ENCODE measurements at places on chromosomes 16 and 17. TPM values are rescaled to one million over a fixed set of nuclear protein-coding genes. Genes with fewer than 3 reads are reported as not detected.

SCNN1G gene
- not detected for total RNA-seq

DNA sequence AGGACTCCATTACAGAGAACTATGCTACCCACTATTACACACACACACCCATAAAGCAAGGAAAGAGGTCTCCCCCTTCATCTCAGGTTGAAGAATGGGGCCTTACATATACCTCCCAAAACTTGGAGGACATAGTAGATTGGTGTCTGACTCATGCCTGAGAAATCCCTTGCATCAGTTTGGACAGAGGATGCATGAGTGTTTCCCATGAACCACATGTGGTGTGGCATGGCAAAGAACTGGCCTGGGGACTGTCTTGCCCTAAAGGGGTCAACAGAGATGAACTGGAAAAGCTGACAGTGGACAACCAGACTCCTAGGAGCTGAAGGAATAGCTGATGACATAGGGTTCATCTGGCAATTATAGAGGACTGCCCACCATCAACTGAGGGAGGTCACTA lies 54.0 kb downstream of the DYNLRB2 start:
- DNase-seq = no peak
- H3K27me3 ChIP-seq = no peaks in the 10 kb centered on the region
- H3K27ac ChIP-seq = no peak overlapping the region

DNA sequence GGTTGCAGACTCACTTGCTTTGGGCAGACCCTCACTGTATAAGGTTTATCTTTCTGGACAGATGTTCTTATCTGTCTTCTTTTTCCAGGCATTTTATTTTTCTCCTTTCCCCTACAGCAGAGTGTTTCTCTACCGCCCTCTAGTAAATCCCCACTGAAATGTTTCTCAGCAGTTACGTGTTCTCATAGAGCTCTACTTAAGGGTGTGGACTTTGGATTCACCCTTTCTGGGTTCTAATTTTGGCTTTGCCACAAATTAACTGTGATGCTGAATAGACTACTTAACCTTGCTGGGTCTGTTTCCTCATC lies 2.0 kb downstream of the ADAT1 start:
- no peak for DNase-seq
- peaks cover 42% of the 10 kb centered on the region for H3K4me1 ChIP-seq
- peak overlapping the region; percentile 95 for H3K4me3 ChIP-seq

DNA sequence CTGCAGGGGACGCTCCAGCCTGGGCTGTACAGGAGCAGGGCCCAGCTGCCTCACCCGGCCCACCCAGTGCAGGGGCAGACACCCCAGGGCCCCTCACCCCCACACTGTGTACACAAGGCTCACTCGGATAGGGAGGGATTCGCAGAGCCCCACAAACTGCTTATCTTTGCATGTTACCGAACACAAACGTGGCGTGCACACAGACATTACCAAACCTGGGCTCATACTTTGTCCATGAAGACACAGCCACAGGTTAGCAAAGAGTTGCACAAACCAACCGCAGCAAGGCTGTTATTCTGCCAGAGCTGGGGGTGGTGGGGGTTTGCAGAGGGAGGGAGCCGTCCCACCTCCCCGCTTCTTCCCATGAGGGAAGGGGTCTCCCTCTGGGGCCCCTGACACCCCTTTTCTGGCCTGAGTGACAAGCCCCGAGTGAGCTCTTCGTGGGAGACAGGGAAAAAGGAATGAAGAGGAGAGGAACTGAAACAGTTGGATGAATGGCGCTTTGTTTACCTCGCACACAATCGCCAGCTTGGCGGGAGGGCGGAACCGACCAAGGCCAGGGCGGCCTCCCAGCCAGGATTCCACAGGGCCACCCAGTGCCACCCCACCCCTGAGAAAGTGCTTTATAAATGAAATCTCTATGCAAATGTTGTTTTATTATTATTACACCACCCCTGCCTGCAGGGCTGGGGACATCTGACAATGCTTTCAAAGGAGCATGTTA lies 434 bp upstream of the CPSF4L start:
- H3K27me3 ChIP-seq = no peaks in the 10 kb centered on the region
- DNase-seq = no peak
- H3K27ac ChIP-seq = no peak overlapping the region
- H3K4me1 ChIP-seq = no peaks in the 10 kb centered on the region

SLFN12 gene
- total RNA-seq = 5.6 TPM

ITGAL gene
- 83.8 TPM for total RNA-seq

DNA sequence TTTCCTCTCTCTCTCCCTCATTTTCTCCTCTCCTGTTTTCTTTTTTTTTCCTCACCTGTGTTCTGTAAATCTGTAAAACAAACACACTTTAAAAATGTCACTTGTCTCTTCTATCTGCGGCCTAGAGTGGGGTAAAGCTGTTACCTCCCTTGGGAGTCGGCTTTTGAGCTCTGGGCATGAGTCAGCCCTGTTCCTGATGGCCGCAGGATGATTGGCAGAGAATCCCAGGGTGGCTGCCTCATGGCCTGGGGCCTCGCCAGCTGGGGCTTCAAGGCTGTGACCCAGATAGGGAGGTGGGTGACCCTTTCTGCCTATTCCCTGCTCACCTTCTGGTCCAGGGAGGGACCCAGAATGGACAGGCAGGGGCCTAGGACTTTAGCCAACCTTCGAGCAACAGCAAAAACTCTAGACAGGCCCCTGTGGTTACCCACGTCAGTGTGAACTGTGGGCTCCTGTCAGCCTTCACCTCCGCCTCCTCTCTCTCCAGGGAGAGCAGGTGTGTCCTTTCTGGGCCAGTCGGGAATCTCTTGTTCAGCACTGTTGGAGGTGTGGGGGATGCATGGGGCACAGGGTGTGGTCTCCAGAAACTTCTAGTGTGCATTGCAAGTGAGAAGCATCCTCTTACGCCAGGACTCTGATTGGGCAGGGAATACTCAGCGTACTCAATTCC lies 87.4 kb downstream of the RAP1GAP2 start:
- peaks cover 7% of the 10 kb centered on the region for H3K4me1 ChIP-seq
- no peak overlapping the region for H3K4me3 ChIP-seq
- H3K36me3 ChIP-seq = no peaks in the 10 kb centered on the region
- no peak overlapping the region for H3K27ac ChIP-seq
- DNase-seq = no peak
- no peaks in the 10 kb centered on the region for H3K27me3 ChIP-seq

CSH2 gene
- total RNA-seq = not detected

KIF18B gene
- total RNA-seq = 55.4 TPM

GRCh38 chr16:48459167-48459566 lies 74.0 kb upstream of the SIAH1 start:
- peaks cover 24% of the 10 kb centered on the region for H3K27me3 ChIP-seq
- no peak for DNase-seq
- H3K27ac ChIP-seq = no peak overlapping the region
- no peaks in the 10 kb centered on the region for H3K36me3 ChIP-seq
- H3K4me3 ChIP-seq = no peak overlapping the region

GRCh38 chr16:66065925-66066324 lies 300.6 kb upstream of the CDH5 start:
- no peaks in the 10 kb centered on the region for H3K27me3 ChIP-seq
- no peak overlapping the region for H3K4me3 ChIP-seq
- no peak overlapping the region for H3K27ac ChIP-seq
- no peaks in the 10 kb centered on the region for H3K4me1 ChIP-seq
- no peak for DNase-seq

DNA sequence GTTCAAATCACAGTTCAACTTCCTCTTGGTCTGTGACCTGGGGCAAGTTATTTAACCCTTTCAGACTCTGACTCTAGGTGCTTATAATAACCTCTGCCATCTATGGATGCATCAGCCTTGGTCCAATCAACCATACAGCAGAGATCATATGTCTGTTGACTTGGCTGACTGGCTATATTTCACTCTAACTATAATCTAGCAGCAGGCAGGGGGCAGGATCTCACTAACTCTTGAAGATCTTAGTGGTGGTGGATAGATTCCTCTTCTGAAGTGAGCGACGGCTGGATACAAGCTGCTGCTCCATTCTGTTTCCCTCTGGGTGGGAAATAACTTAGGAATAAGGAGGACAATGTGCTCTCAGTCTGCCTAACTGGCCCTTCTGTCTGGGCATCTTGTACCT lies 146.6 kb downstream of the SKAP1 start:
- H3K4me3 ChIP-seq = no peak overlapping the region
- H3K36me3 ChIP-seq = peaks cover 4% of the 10 kb centered on the region
- no peak overlapping the region for H3K27ac ChIP-seq
- H3K4me1 ChIP-seq = peaks cover 16% of the 10 kb centered on the region
- DNase-seq = no peak
- H3K27me3 ChIP-seq = no peaks in the 10 kb centered on the region

DNA sequence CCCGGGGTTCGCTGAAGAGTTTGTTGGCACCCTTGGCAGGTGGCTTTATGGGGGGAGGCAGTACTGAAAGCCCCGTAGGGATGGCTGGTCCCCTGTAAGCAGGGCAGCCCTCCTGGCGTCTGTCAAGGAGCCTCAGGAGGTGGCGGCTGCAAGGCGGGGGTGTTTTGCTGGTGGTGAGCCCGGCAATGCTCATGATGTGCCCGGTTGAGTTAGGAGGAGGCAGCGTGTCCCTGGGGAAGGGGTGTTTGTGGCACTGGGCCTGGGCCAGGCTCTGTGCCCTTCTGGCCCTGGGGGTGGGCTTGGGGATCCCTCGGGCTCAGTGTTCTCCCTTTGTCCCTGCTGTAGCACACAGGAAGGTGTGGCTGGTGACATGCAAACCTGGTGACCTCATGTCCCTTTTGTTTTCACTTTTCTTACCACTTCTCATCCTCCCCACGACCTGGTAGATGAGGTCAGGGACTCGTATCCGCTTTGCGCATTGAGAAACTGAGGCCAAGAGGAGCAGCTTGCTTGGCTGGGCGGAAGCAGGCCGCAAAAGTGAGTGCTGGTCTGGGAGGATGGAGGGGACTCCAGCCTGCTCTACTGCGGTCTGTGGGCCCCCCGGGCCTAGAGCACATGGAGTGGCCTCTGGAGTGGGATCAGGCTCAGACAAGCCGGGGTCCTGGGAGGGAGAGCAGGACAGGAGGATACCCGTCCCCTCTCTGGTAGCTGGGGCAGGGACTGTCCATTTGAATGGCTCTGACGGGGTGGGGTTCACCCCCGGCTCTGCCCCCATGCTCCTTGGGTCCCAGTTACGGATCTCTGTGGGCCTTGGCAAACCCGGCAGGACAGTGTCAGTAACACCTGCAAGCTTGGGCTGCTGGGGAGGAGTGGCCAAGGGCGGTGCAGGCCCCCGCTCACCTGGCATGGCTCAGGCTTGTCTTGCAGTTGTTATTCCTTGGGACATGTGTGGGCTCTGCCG lies 2.2 kb downstream of the SNN start:
- H3K36me3 ChIP-seq = no peaks in the 10 kb centered on the region
- H3K27ac ChIP-seq = peak overlapping the region; percentile 82
- no peaks in the 10 kb centered on the region for H3K27me3 ChIP-seq
- peak; percentile 64 for DNase-seq

XAF1 gene
- 19.0 TPM for total RNA-seq

DNA sequence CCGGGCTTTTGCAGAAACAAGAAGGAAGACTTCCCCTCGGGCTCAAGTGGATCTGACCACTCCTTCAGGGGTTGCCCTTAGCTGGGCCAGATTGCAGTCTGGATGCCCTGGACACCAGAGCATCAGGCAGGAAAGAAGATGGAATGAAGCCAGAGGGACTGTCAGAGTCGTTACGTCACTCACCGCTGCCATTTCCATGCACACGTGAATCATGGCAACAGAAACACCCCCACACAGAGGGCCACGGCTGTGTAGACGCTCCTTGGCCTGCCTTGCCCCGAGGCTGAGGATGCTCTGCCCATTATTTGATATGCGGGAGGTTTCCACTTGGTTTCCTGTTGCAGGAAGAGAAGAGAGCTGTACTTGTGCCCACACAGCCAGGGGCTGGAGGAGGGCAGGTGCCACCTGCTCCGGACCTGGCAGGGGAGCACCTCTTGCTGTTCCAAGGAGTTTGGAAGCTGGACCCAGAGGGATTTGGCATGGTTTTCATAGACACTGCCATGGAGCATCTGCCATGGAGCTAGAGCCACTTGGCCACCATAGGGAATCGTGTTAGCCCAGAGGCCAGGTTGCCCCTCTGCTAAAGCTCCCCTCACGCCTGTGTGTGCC lies 29.4 kb downstream of the RBFOX3 start:
- no peak for DNase-seq
- H3K4me1 ChIP-seq = no peaks in the 10 kb centered on the region
- H3K27ac ChIP-seq = no peak overlapping the region

SLFN11 gene
- total RNA-seq = 46.4 TPM

DNA sequence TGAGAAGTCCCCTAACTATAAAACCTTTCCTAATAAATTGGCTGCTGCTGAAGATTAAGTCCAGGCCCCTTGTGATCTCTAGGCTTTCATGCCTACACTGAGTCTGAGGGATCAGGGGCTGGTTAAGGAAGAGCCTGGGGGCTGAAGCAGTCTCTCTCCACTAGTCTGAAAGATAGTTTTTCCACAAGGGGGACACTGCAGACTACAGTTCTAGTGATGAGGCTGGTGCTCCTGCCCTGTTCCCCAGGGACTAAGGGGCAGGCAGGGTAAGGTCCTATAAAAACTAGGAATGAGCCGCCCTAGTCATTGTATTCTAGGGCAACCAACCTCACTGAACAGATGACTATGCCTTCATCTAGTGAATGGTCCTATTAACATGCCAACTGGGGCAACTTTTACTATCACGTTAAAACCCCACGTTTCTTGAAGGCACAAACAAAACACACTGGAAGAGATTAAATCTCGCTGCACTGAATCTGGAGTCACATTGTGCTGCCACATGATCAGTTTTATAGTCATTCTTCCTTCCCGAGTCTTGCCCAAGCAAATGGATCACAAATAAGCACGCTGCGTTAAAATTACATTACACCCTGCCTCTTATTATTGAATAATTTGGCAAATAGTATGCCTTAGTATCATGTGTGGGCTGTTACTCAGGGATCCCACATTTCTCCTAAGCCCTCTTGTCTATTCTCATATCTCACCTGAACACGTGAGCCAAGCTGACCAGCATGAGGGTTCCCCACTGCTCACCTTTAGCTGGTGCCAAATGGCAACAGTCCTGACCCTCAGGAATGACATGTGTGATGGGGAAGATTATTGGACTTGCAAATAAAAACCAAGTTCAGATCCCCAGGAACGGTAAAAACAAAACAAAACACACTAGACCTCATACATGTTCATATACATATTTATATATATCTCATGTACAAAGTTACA lies 95.4 kb upstream of the TOB1 start:
- H3K4me3 ChIP-seq = no peak overlapping the region
- H3K4me1 ChIP-seq = peaks cover 11% of the 10 kb centered on the region
- H3K36me3 ChIP-seq = peaks cover 7% of the 10 kb centered on the region
- no peaks in the 10 kb centered on the region for H3K27me3 ChIP-seq
- H3K27ac ChIP-seq = no peak overlapping the region
- no peak for DNase-seq

DNA sequence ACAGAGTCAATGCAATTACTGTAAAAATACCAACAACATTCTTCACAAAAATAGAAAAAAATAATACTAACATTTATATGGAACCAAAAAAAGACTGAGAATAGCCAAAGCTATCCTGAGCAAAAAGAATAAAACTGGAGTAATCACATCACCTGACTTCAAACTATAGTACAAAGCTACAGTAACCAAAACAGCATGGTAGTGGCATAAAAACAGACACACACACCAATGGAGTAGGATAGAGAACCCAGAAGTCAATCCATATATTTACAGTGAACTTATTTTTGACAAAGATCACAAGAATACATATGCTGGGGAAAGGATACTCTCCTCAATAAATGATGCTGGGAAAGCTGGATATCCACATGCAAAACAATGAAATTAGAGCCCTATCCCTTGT lies 84.2 kb downstream of the CEP112 start:
- DNase-seq = no peak
- H3K4me1 ChIP-seq = no peaks in the 10 kb centered on the region
- no peak overlapping the region for H3K4me3 ChIP-seq
- peaks cover 2% of the 10 kb centered on the region for H3K27me3 ChIP-seq
- H3K36me3 ChIP-seq = no peaks in the 10 kb centered on the region

All from activated naive CD4-positive, alpha-beta T cell treated with anti-CD3 and anti-CD28 coated beads for 36 hours (primary cell).